ENCODE measurements at places on chromosomes 1 and 21.

- DNase-seq = no peak
These were observed 17.3 kb upstream of the PIGM start for GRCh38 chr1:160049101-160049500.

- peak; percentile 32 for DNase-seq
These were observed 176.3 kb upstream of the ZNHIT6 start for GRCh38 chr1:85884372-85885035.

- DNase-seq = no peak
These were observed 6.0 kb upstream of the KCNA2 start for GRCh38 chr1:110612060-110612745.

DNA sequence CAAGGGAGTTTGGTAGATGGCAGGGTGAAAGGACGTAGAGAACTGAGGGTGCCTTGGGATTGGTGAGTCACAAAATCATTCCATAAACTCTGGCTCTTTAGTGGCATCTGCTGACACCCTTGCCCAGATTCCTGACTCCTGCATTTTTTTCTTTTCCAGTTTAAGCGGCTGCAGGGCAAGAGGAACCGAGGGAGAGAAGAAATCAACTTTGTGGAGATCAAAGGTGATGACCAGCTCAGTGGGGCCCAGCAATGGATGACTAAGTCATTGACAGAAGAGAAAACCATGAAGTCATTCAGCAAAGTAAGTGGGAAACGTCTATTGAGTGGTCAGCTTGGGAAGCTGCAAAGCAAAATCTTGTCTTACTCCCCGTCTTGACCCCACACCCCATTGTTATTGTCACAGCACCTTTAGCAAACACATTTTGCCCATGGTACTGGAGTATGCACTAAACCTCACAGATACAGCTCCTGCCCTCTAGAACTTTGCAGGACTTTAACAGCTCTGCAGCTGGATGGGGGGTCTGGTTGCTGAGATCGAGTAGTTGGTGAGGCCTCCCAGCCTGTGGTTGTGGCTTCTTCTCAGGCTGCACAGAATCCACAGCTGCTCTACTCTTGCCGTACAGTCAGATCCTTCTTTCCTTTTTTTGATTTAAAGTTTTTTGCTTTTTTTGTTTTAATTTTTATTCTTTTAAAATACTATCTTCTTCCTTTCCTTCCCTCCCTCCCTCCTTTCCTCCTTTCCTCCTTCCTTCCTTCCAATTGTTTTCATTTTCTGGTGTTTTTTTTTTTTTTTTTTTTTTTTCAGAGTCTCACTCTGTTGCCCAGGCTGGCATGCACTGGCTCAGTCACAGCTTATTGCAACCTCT, 21.9 kb downstream of the SH2D2A start:
- no peak for DNase-seq

- DNase-seq = peak; percentile 27
These were observed 73.5 kb downstream of the TTC3 start for GRCh38 chr21:37146320-37147235.

DNA sequence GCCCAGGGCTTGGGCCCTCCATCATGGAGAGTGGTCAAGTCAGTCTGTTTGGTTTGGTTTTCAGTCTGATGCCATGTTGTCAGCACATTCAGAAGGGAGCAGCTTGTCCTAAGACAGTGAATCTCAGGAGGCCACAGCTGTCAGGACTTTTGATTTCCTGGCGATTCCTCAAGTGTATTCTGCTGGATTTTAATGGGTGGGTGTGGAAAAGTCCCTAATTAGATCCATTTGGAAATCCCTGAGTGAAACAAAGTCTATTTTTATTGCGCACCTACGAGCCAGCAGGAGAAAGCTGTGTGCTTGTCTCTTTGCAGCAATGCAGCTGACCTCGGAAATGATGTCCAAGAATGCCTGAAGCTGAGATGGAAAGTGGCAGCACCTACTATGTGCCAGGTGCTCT, 21.6 kb upstream of the FHAD1 start:
- no peak for DNase-seq

DNA sequence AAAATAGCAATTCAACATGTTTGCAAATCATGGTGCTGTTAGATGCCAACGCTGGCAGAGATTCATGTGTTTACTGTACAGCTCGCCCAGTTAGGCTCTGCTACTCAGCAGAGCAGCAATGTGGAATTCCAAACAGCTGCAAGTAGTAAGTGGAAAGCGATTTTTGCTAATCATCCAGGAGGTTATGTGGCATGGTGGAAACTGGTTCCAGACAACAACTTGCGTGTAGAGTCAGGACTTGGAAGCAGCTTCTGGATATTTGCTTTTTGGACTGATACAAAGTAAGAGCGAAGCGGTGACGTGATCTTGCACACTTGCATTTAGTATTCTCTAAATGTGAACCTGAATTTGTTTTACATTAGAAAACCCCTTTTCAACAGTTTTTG, 27.1 kb upstream of the HHAT start:
- DNase-seq = no peak

DNA sequence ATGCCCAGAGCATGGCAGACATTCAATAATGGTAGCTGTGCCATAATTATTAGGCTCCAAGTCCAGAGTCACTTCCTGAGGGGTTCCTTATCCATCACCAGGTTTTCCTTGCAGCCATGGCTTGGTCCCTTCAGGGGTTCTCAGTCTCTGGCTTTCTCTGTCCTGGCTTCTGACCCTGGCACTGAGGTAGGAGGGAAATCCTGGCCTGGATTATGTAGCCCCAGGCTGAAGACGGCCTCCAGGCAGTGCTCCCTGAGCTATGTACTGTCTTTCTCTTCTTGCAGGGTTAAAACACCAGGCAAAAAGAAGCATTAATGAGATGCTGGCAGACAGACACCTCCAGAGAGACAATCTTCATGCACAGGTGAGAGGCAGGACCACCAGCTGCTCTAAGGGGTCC, 9.5 kb upstream of the PADI3 start:
- DNase-seq = peak; percentile 98

GRCh38 chr1:36752891-36753361, 270.2 kb upstream of the CSF3R start:
- DNase-seq = peak; percentile 37

- DNase-seq = no peak
These were observed 753 bp downstream of the KCNJ6 start for GRCh38 chr21:37915497-37915911.

GRCh38 chr1:171999756-172000155, 158.5 kb downstream of the DNM3 start:
- no peak for DNase-seq

DNA sequence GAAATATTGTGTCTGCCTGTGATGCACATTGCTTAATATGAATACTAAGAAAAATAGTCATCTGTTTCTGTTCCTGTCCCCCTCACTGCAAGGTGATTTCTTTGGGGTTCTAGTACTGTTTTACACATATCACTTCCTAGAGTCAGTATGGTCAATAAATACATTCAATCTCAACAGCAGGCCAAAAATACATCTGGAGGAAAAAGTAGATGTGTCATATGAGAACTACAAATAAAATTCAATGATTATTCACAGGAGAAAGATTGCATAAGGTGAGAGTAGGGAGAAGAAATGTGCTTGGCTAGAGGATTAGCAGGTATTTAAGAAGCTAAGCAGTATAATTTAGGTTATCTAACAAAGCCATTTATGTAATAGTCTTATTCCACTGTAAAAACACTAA, 45.3 kb upstream of the SAMSN1 start:
- DNase-seq = no peak

Measured in dermis blood vessel endothelial cell (primary cell).